ENCODE measurements at places on chromosomes 11 and 22. TPM values are rescaled to one million over a fixed set of nuclear protein-coding genes. Genes with fewer than 3 reads are reported as not detected.

CFAP68 gene
- total RNA-seq: 19.3 TPM

MAPK8IP1 gene
- 7.4 TPM for total RNA-seq

DAGLA gene
- 2.0 TPM for total RNA-seq

OR52I1 gene
- total RNA-seq: not detected
